ENCODE measurements at places on chromosomes 13 and 19.
A peak's percentile ranks its signal among the peaks of the same experiment; 100 is the strongest.

- DNase-seq = no peak
Observed at GRCh38 chr13:72346716-72347115, 380.7 kb downstream of the MZT1 start.

DNA sequence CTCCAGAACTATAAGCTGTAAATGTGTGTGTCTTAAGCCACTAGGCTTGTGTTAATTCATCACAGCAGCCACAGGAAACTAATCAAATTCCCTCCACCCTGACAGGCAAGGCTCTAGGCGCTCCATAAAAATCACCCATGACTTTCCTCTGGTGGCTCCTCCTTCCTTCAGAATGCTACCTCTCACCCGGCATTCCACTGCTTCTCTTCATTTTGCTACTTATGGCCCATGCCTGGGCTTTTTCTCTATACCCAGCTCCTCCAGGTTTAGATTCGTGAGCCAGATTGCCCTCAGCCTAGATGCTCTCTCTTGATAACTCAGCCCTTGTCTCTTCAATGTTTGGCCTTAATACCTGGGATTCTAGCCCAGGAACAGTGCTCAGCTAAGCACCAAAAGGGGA is 36.4 kb upstream of the MBNL2 start:
- DNase-seq = no peak

- no peak for DNase-seq
Observed at GRCh38 chr13:35765366-35765765, 288.9 kb upstream of the MAB21L1 start.

GRCh38 chr13:29361716-29362115 is 233.8 kb downstream of the SLC7A1 start:
- DNase-seq = no peak

DNA sequence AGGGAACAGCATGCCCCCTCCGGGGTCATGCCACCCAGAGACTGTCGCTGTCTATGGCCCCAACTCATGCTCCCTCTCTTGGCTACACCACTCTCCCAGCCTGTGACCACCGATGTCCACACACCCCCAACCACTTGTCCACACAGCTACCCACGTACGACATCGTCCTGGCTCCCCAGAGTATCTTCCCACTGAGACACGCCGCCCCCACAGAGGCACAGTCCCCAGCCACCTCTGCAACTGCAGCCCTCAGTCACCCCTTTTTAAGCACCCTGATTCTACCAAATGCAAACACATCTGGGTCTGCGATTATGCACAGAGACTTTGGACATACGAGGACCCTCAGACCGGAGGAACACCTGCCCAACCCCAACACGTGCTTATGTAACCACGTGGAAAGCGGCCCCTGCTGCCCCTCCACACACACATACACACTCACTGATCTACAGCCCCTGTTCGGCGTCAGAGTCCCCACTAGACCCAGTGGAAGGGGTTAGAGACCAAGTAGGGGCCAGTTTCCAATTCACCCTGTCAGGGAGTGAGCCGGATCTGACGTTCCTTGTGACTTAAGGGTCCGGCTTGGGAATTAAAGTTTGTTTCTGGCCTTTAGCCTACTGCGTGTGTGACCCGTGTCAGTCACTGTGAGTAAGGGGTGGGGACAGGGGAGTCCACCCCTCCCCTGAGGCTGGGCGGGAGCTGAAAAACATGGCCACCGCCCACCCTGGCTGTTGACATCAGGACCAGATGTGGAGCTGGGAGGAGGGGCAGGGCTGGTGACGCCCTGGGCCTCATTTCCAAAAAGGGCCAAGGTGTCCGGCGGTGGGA is 11.9 kb upstream of the AXL start:
- no peak for DNase-seq

DNA sequence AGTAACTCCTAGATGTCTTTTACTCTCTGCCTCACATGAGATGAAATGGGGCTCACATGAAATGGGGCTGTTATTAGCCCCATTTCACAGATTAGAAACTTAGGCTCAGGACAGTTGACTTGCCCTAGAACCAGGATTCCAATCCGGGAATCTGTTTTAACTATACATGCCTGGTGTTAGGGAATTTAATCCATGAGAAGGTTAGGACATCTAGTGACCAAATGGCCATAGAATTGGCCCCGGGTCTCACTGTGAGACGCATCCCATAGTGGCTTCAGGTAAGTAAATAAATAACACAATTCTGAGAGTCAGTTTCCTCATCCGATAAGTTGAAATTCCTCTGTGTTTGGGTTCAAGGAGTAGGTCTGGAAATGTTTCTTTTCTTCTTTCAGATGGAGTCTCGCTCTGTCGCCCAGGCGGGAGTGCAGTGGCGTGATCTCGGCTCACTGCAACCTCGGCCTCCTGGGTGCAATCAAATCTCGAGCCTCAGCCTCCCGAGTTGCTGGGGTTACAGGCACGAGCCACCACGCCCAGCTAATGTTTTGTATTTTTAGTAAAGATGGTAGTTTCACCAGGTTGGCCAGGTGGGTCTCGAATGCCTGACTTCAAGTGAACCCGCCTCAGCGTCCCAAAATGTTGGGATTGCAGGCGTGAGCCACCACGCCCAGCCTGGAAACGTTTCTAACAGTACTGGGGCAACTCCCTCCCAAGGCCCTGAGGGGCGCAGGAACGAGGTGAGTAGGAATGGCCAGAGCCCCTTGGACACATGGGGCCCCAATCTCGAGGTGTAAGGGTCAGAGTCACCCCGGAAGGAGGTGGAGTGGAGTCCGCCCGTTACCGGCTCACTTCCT is 1.2 kb upstream of the ZNF574 start:
- no peak for DNase-seq

DNA sequence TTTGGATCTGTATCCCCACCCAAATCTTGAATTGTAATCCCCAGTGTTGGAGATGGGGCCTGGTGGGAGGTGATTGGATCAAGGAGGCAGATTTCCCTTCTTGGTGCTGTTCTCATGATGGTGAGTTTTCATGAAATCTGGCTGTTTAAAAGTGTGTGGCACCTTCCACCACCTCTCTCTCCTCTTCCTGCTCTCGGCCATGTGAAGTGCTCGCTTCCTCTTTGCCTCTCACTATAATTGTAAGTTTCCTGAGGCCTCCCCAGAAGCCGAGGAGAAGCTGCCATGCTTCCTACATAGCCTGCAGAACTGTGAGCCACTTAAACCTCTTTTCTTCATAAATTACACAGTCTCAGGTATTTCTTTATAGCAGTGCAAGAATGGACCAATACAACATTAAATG is 15.7 kb downstream of the COMMD6 start:
- DNase-seq = no peak

DNA sequence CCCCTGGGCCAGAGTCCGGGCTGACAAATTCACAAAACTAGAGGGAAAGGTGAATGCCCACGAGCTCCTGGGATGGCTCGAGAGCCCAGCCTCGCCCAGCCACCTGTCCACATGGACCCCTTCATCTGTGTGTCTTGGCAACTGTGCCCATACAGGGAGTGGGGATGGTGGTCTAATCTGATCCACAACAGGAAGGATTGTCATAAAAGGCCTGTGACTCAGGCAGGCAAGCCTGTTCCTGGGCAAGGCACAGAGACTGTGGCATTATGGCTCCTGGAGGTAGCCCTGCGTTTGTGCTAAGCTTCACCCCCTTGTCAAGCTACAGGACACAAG is 20.0 kb downstream of the CAPS start:
- no peak for DNase-seq

DNA sequence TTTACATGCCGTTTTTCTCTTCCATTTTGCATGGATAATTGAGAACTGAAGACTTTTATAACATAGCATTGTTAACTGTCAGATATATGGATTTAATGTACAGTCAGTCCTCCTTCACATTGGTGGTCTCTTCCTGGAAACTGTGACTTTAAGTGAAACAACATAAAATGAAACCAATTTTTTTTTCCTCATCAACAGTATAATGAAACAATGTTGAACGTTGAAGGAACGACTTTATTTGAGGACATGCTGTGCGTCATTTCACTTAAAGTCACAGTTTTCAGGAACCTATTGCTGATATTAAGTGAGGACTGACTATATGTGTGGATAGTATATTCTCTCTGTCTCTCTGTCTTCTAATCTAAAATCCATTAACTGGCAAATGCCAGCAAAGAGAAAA is 54.8 kb downstream of the COG3 start:
- no peak for DNase-seq

DNA sequence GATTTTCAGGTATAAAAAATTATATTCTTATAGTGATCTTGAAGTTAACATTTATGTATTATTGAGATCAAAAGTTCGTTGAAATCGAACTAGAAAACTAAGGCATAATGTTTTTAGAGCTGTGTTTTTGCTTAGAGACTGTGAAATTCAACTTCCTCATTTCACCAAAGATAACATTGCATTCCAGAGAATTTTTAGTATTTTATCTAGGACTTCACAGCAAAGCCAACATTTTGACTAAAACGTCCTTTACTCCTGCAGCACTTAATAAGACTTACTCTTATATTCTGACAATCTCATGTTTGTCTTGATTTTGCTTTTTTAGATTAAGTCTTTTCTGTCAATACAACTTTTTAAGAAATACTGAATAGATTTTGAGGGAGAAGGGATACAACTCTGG is 4.7 kb downstream of the KCTD4 start:
- no peak for DNase-seq

- no peak for DNase-seq
Observed at GRCh38 chr19:5365905-5366304, 25.3 kb upstream of the PTPRS start.

DNA sequence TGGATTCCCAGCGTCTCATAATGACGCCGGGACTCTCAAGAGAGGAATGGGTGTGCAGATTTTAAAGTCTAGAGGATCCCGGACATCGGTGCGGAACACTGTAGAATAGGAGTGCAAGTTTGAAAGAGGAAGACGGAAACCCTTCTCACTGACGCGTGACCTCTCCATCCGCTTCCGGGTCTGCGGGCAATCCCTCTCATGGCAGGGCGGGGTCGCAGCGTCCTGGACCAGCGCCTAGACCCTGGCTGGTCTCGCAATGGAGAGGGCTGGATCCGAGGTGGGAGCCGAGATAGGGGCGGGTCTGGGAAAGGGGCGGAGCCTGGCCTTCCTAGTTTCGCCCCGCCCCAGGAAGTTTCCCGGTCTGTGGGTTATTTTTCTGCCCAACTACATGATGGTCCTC is 4.6 kb upstream of the ZNF845 start:
- DNase-seq = peak; percentile 63

- no peak for DNase-seq
Observed at GRCh38 chr13:43005460-43006236, 13.6 kb upstream of the EPSTI1 start.

DNA sequence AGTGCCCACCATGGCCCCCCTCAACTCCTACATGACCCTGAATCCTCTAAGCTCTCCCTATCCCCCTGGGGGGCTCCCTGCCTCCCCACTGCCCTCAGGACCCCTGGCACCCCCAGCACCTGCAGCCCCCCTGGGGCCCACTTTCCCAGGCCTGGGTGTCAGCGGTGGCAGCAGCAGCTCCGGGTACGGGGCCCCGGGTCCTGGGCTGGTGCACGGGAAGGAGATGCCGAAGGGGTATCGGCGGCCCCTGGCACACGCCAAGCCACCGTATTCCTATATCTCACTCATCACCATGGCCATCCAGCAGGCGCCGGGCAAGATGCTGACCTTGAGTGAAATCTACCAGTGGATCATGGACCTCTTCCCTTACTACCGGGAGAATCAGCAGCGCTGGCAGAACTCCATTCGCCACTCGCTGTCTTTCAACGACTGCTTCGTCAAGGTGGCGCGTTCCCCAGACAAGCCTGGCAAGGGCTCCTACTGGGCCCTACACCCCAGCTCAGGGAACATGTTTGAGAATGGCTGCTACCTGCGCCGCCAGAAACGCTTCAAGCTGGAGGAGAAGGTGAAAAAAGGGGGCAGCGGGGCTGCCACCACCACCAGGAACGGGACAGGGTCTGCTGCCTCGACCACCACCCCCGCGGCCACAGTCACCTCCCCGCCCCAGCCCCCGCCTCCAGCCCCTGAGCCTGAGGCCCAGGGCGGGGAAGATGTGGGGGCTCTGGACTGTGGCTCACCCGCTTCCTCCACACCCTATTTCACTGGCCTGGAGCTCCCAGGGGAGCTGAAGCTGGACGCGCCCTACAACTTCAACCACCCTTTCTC is 8.2 kb downstream of the FOXA3 start:
- no peak for DNase-seq

- DNase-seq = no peak
Observed at GRCh38 chr19:48175578-48175977, 5.1 kb downstream of the ZSWIM9 start.

GRCh38 chr19:907183-907853 is 5.7 kb downstream of the R3HDM4 start:
- no peak for DNase-seq

GRCh38 chr19:4183967-4184717 is 1.7 kb downstream of the ANKRD24 start:
- DNase-seq = peak; percentile 6

GRCh38 chr19:54530866-54531265 is 28.2 kb downstream of the LAIR2 start:
- DNase-seq = no peak

GRCh38 chr13:100235311-100235901 is 146.5 kb downstream of the PCCA start:
- DNase-seq = peak; percentile 10

DNA sequence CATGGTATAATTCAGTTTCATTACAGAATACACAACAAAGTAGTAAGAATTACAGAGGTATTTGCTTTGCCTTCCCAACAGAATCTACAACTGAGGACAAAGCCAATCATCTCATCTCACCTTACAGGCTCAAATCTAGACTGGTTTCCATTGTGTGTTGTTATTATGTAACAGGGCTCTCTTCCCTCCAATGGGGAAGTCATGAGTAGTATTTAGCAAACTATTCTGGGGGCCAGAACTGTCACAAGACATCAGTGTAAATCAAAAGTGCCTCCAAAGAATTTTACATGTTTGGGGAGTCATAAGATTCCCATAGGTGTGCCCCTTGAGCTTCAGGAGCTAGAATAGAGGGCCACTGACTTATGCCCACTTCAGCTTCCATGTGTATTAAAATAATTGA is 187.0 kb upstream of the EDNRB start:
- no peak for DNase-seq

DNA sequence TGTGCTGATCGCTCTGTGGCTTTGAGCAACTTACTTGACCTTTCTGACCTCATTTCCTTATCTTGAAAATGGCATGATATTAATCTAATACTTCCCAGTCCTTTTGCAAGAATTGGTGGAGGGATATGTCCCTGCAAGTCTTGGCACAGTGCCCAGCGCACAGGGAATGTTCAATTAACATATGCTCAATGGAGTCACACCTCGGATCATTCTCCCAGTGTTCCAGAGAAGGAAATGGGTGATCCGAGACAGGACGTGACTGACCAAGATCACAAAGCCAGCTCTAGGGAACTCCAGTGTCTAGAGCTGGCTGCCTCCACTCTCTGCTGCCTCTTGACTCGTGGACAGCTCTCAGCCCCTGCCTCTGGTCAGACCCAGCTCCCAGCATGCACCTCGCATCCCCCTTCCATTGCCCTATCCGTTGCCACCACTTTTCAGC is 3.6 kb downstream of the CDC42EP5 start:
- no peak for DNase-seq
